Stimulated activated CD8-positive, alpha-beta memory T cell treated with anti-CD3 and anti-CD28 coated beads, Interleukin-4, amount 100 ng/mL, for 24 hours (primary cell): ENCODE measurements at places on chromosomes 4 and X.

DNA sequence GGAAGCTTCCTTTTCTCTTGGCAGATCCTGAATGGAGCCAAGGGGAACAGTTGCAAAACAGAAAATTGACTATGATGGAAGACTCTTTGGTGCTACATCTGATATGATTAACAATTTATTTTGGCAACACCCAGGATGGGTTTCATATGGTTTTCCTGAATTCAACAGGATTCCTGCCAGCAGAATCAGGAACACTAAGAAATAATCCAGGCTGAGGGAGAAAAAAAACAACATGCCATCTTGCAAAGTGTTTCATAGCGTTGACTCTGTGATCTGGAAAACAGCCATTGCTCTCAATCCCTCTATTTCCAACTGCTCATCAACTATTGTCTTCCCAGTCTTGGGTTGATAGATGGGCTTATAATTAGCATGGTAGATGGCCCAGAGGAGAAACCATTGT, 303.8 kb upstream of the KLF3 start:
- DNase-seq = no peak

DNA sequence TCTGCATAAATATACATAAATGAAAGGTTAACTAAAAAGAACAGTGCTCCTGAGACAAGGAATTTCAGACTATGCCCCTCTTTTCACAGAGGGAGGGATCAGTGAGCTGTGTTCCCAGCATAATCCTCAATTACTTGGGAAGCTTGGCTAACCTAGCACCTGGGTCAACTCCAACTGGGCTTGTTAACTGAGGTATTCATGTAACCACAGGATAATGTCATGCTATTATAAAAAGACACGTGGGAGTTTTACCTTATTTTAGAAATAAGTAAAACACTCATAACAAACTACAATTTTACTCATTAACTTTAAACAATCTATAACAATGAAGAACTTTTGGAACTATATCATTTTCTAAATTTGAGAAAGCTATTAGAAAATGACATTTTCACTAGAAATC, 48.6 kb downstream of the RPGR start:
- DNase-seq = no peak

- DNase-seq = no peak
Observed at GRCh38 chrX:128800138-128800537, 723.2 kb downstream of the SMARCA1 start.

DNA sequence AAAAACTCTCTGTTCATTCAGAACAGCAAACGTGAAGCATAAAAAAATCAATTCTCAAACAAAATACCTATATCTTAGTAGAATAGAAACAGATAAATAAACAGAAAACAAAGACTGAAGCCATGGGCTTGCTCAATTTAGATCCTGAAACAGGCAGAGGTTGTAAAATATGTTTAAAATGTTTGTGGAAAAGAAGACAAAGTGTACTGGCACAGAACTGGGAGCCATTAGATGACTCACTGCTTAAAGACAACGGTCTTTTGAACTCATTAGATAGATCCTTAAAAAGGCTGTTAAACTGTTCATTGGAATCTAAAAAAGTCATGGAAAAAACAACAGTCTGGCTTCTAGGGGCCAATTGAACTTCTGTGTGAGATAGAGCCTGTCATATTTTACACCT, 247.0 kb upstream of the NDST4 start:
- DNase-seq = no peak

- no peak for DNase-seq
Observed at GRCh38 chr4:169094656-169095231, 84.7 kb upstream of the CBR4 start.
